Stimulated activated CD4-positive, alpha-beta T cell treated with anti-CD3 and anti-CD28 coated beads, TNF-alpha, amount 100 ng/mL, for 4 hours (primary cell): ENCODE measurements at places on chromosomes 11 and 22.

DNA sequence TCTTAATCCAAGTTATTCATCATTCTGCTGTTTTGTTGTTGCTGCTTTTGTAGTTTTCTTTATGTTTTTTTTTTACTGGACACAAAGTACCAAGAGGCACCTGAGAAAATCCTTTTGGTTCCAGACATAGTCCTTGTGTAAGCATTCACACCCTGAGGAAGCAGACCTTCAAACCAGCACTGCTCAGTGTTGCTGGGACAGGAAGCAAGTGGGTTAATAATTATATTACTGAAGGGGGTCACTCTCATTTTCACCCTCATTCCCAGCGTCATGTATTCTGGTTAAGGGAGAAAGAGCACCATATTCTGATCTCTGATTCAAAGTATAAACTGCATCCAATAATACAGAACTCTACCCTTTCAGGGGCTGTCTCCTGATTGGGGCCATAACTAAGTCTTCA lies 5.9 kb upstream of the ALKBH3 start:
- no peak for DNase-seq

DNA sequence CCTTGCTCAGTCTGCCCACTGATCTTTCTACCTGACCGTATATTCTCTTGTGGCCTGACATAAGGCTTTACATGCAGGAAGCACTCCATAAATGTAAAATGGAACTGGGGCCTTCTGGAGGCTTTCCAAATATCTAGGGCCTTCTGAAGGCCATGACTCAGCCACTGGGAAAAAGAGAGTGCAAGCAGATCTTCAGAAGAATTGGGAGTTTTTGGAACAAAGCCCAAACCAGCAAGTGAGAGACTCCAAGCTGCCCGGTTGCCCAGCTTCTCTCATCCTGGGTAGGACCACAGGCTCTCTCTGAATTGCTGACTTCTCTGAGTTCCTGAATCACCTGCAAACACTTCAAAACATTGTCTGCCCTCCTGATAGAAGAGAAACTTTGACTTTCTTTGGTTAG lies 107.9 kb upstream of the BMAL1 start:
- no peak for DNase-seq

DNA sequence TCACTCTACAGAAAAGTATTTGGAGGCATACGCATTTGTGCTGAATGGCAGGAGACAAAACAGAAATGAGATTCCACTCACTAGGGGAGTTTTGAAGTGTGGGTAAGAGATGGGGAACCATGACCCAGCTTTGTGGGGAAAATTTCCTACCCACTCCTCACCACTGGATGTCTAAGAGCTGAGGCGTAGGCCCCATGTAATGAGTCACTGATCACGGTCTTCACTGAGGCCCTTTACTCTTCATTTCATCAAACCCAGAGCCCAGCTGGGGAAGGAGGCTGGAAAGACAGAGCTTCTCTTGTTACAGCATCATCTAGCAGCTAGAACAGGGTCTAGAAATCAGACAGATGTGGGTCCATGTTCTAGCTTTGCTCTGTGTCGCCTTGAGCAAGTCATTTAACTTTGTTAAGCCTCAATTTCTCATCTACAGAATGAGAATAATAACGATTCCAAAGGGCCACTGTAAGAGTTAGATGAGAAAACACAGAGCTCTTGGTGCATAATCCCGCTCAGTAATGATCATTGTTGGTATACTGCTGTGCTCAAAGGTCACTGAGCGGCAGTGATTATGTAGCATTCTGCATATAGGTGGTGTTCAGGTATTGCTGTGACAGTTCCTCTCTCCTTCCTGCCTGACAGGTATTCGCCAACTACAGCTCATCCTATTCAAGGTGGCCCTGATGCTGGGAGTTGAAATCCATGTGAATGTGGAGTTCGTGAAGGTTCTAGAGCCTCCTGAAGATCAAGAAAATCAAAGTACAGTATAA lies 97.2 kb downstream of the MICAL2 start:
- DNase-seq, result no peak

- DNase-seq, result no peak
Observed at GRCh38 chr11:9574622-9575259, 1.3 kb downstream of the WEE1 start.

GRCh38 chr11:64103277-64103985 lies 62.5 kb downstream of the MACROD1 start:
- DNase-seq, result no peak

DNA sequence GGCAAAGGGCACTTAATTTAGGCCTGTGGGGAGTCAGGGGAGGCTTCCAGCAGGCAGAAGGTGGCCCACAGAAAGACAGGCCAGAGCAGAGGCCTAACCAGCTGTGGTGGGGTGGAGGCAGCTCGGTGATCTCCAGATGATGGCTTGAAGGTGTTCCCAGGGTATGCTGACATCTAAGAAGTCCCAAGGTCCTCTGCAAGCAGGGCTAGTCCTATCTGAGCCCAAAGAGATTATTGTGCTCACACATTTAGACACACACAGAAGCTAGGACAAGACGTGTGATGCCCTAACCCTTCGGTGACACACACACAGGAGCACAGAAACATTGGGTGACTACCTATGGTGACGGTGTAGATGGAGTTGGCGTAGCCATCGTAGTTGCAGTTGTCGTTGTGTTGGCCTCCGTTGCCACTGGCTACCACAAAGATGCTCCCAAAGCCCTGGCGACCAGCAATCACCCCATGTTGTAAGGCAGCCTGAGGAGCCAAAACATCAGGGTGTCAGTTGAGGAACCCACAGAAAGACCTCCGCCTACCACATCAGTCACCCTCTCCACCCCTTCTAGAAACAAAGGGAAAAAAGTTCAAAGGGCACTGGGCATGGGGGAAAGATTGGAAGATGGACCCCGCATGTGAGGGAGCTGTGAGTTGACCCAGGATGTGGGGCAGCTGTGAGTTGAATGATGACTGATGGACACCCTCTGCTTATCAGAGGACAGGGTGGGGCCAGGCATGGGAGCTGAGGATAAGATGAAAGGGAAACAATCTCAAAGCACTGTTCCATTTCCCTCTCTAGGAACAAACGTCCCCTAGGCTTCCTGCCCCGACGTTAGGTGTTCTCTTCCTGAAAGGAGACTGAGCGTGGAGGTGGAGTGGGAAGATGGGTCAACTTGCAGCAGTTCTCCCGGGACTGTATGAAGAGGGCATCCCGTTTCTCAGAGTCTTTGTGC lies 7.9 kb downstream of the PCSK7 start:
- no peak for DNase-seq

DNA sequence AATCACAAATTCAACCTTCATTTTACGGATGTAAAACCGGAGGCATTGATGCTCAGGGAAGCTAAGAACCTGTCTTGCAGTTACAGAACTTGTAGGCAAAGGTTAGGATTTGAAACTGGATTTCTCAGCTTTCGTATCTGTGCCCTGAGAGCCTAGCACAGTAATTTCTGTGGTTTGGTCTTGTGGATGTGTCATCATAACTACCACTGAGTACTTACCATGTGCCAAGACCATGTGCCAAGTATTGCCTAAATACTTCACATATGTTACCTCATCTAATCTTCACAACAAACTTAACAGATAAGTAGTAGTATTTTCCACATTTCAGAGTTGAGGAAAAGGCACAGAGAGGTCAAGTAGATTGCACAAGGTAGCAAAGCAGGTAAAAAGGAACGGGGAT lies 140.7 kb downstream of the NXPE2 start:
- no peak for DNase-seq

DNA sequence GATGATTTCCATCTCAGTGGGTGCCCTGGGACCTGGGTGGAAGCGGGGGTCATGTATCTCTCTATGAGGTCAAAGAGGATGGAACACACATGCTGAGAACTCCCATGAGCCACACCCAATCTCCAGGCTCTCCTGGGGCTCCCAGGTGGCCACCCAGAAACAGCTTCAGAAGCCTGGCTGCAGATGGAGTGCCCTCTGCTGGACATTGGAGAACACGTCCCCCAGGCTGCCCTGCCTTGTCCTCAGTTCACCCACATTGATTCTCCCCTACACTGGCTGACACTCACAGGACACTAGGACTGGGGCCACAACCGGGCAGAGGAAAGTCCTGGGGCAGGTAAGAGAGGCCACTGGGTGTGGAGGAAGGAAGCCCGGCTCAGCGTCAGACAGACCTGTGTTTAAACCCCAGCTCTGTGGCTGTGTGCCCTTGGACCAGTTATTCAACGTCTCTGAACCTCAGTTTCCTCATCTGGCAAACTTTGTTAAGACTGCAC lies 4.5 kb upstream of the NOL12 start:
- DNase-seq, result peak; percentile 56

DNA sequence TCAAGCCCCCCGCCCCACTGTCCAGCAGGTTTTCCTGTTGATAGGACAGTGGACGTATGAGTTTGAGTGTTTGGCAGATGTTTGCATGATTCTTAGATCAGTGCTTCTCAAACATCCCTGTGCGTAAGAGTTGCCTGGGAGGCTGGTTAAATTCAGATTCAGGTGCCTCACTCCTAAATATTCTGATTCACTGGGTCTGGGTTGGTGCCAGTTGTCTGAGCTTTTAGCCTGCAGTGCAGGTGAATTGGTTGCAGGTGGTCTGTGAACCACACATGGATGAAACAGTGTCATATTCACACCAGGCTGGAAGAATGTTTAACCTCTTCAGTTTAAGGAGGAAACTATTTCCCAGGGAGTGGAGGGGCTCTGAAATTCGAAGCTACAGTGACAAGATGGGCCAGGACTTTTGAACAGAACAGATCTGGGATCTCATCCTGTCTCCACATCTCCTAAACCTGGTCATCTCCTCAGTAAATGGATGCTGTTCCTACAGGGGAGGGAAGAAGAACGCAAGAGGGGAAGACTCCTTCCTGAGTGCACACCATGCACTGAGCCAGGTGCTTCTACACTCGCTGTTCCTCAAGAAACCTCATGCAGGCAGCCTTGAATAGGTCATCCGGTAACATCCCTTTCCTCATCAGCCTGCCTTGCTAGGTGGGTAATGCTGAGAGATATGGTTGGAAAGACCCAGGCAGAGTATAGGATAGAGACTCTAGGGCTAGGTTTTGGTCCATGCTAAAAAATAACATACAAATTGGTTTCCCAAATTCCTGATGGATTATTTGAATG lies 47.8 kb downstream of the TEAD1 start:
- DNase-seq, result no peak

GRCh38 chr22:19871845-19872778 lies 17.4 kb upstream of the GNB1L start:
- DNase-seq, result no peak

DNA sequence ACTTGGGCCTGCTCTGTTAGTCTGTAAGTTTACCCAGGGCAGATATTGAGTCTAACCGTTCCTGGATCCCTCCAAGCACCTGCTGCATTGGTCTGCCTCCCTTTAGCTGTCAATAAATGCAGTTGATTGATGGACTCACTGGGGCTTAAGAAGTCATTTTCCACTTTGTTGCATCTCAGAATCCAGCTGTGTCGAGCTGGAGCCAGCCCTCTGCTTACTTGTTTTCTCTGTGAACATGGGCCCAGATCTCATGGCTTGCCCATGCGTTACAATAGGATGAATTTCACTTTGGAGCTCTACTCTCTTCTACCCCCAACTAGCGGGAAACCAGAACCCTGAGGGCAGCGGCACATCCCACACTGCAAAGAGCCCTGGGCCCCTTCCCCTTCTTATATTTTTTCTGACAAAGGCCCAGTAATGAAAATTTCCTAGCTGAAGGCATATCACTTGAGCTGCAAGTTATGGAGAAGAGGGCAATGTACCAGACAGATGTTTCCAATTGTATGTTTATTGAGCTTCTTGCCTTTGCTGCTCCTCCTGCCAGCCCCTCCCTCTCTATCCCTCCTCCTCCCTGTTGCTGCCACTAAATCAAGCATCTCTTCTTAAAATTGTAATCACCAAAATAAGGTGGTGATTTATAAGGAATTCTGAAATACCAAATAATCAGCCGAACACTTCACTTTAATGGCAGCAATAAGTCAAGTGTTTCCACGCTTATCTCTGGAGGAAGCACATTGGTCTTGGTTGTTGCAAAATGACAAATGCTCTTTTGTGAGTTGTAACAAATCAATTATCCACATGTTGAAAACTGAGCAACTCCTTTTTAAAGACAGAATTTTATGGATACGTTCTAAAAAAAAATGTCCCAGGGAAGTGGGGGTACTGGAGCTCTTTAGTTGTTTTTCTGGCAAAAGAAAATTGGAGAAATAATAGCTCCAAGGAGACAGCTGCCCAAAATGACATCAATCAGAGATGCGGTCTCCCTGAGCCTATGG lies 212.3 kb upstream of the ZBED5 start:
- DNase-seq, result no peak

DNA sequence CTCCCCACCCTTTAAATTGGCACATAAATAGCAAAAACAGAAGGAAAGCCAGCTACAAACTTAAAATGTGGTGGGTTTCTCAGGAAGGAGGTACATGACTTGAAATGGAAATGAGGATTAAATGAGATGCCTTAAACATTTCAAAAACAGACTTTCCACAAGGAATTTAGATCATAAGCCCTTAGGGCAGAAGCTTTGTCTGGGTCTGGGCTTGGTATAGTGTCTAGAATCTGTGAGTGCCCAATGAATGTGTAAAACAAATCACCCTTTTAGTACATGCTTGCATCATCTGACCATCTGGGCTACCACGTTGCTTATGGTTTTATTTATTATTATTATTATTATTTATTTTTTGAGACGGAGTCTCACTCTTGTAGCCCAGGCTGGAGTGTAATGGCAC lies 37.1 kb upstream of the CREB3L1 start:
- no peak for DNase-seq

DNA sequence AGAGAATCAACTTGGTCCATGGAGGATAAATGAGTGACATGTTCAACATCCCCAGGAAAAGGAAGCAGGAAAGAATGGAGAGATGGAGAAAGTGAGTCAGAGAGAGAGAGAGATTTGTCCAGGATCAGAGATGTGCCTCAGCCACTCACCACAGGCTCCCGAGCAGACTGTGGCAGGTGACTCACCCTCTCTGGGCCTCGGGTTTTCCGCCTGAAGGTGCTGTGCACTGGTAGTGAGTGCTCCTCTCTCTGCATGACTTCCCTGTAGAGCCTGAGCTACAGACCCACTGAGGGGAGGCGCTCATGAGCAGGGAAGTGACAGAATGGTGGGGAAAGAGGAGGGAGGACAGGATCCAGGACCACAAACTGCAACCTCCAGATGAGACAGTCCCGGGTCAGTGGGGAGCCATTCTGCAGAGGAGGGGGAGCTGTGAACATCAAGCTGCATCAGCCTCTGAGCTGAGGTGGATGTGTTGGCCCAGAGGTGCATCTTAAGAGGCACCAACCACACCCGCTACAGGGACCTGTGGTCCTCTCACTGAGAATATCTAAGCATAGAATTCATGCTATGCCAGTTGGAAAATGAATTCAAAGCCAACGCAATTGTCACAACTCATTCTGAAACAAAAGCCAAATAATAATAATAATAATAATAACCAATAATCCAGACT lies 433.4 kb downstream of the BRD1 start:
- no peak for DNase-seq

- no peak for DNase-seq
Observed at GRCh38 chr22:23604939-23605712, 25.0 kb upstream of the IGLL1 start.

- DNase-seq, result no peak
Observed at GRCh38 chr11:27696961-27697360, 3.3 kb downstream of the BDNF start.

- DNase-seq, result no peak
Observed at GRCh38 chr11:1530686-1531448, 41.2 kb downstream of the DUSP8 start.
